ENCODE measurements at places on chromosomes 2 and 18. TPM values are rescaled to one million over a fixed set of nuclear protein-coding genes. Genes with fewer than 3 reads are reported as not detected.

DNA sequence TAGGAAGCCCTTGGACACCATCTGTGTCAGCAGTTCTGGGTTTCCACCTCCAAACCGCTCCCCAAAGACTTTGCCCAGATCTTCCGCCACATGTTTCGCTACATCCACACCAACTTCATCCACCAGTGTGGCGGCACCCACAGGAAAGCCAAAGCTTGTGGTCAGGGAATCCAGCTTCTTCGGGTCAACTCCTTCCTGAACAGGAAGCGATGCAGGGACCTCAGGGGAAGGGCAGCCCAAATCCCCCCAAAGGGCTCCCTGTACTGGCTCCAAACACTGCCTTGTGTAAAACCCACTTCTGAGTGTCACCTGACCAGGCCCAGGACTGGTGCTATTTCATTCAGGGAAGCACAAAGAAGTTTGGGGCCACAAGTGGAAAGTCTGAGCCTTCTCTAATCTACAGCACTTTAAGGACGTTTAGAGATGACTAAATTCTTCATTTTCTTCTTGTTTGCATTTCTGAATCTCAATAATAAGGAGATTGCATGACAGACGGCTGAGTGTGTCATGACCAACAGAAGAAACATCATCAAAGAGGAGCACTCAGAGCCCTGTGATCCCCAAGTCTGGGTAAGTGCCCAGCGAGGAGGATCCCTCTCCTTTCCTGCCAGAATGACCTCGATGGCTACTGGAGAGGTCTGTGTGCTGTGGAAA is 20.8 kb downstream of the GAREM2 start:
- H3K27me3 ChIP-seq = no peaks in the 10 kb centered on the region
- no peak overlapping the region for H3K27ac ChIP-seq
- H3K36me3 ChIP-seq = peaks cover 58% of the 10 kb centered on the region
- H3K4me3 ChIP-seq = no peak overlapping the region

GRCh38 chr2:123518367-123518766 is 506.7 kb upstream of the CNTNAP5 start:
- H3K27ac ChIP-seq = no peak overlapping the region
- DNase-seq = no peak
- H3K36me3 ChIP-seq = no peaks in the 10 kb centered on the region
- no peaks in the 10 kb centered on the region for H3K27me3 ChIP-seq
- no peak overlapping the region for H3K4me3 ChIP-seq

DNA sequence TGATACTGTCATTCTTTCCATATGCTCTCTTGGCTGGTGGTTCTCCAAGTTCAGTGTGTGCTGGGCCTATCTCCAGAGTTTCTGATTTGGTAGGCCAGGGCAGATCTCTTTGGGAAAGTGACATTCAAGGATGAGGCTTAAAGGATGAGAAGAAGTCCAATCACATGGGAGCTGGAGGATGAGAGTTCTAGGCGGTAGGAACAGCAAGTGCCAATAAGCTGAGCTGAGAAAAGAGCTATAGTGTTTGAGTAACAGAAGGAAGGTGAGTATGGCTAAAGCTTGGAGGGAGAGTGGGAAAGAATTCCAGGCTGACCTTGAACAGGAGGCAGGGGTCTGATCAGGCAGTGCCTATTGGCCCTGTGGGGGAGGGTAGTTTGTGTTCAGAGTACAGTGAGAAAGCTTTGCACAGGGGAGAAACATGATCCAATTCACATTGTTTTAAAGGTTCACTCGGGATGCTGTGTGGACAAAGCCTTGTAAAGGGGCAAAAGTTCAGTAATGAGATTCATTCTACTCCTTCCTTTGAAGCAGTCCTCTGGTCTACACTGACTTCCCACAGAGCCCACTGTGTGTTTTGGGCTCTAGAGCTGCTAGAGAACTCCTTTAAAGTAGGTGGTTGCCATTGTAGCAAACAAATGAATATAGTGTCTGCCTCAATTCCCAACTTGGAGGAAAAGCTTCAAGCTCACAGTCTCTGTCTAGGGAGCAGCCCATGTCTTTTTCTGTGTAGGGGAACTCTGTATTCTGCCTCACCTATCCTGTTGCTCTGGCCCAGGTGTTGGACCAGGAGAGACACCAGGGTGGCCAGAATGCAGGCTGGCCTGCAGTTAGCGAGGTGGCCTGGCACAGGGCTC is 81.8 kb downstream of the FASTKD2 start:
- H3K4me1 ChIP-seq = no peaks in the 10 kb centered on the region
- DNase-seq = no peak
- H3K27me3 ChIP-seq = no peaks in the 10 kb centered on the region

DNA sequence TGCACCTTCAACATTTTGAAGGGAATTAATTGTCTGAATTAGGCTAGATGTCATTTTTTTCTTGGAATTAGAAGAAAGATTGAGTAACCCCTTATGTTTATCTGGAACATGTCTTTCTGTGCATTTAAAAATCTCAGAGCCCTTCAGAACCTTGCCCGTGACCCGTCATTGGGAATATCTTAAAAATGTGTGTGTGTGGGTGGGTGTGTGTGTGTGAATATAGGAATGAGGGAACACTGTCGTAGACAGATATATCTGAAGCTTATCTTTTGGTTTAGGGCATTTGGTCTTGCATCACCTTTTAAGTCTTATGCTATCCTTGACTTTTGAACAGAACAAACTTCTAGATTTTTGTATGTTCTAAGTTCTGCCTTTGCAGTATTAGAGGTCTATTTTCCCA is 13.5 kb upstream of the IL1RL1 start:
- H3K27ac ChIP-seq = no peak overlapping the region
- H3K36me3 ChIP-seq = no peaks in the 10 kb centered on the region
- no peak for DNase-seq
- no peaks in the 10 kb centered on the region for H3K4me1 ChIP-seq
- no peaks in the 10 kb centered on the region for H3K27me3 ChIP-seq

DNA sequence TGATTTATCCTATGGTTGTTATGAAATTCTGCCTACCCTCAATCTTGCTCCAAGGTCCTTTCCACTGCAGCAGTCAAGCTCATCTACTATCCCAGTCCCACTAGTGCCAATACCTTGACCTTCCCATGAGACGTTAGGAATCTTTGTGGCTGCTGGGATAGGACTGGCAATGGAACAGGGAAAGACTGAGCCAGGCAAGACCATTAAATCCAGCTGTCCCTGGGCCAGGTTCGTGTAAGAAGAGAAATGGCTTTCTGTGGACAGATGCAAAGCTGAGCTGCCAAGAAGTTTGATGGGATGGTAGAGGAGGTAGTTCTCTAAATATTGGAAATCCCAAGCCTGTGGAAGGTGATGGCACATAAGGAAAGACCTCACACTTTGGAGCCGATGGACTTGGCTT is 50.1 kb upstream of the TMEM17 start:
- no peaks in the 10 kb centered on the region for H3K4me1 ChIP-seq
- no peak for DNase-seq
- no peak overlapping the region for H3K27ac ChIP-seq
- no peak overlapping the region for H3K4me3 ChIP-seq
- no peaks in the 10 kb centered on the region for H3K27me3 ChIP-seq

DNA sequence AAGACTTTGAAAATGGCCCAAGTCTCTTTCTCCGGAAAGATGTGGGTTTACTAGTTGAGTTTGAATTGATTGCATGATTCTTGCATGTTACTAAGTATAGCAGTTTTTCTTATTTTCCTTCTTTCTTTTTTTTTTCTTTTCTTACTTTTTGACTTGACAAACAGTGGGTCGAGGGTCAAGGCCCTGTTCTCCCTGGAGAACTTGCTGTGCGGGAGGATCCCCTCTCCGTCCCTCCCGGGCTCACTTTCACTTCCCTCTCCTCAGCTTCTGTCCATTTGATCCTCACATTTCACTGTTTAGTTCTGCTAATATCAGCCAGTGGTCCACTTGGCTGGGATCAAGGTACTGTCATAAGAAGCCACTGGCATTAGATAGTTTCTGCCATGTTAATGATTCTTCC is 767.4 kb downstream of the TDRD15 start:
- no peaks in the 10 kb centered on the region for H3K36me3 ChIP-seq
- DNase-seq = no peak
- no peaks in the 10 kb centered on the region for H3K27me3 ChIP-seq
- H3K4me1 ChIP-seq = no peaks in the 10 kb centered on the region
- no peak overlapping the region for H3K4me3 ChIP-seq
- H3K27ac ChIP-seq = no peak overlapping the region

Gene ONECUT2
- total RNA-seq = 0.11 TPM

Gene MAB21L4
- total RNA-seq = not detected

Gene ITGA6
- total RNA-seq = 34.8 TPM

Gene DYNAP
- not detected for total RNA-seq

Gene SPC25
- total RNA-seq = not detected

Gene RFTN2
- 8.6 TPM for total RNA-seq

Gene HOXD12
- not detected for total RNA-seq
